Smooth muscle cell of the brain vasculature (primary cell): ENCODE measurements at places on chromosomes 11 and 22.

DNA sequence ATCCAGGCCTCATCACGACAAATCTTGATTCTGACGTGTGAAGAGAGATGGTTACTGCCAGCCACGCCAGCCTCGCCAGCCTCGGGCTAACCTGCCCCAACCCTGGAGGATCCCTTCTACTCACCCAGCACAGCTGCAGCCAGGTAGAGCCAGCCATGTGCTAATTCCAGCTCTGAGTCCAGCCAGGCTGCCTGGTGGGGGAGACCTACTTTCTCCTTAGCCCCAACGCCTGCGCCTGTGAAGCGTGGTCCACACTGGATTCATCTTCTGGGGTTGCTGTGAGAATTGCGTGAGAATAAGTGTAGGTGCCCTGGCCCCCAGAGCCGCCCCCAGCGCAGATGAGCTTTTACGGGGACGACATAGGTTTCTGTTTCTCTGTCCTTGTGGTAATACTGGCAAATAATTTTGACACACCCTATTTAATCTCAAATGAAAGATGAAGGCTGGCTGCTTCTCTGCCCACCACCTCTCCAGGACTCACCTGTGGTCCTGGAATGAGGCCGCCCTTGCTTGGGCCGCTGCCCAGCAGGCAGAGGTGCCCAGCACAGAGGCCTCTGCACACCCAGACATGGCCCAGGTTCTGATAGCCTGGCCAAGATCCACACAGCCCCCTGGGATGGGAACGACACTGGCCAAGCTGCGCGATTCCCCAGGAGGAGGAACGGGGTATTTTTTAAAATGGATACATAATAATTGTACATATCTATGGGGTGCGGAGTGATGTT, 528.4 kb downstream of the TBC1D22A start:
- DNase-seq: no peak

DNA sequence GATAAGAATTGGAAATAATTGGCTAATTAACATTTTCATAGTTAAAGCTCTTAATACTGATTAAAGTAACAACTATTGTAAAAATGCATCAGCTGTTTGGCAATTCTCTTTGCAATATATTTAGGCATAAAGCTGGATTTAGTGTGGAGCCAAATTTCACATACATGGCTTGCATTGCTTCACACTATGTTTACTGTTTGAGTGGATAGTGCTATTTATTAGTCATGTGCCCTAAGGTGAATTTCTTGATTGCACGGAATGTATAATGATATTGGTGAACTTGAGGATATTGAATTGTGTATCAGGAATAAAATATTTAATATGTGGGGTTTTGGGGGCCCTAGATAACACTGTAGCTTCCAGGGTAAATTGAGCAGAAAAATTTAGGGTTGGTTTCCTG, 100.9 kb downstream of the AASDHPPT start:
- DNase-seq: no peak

DNA sequence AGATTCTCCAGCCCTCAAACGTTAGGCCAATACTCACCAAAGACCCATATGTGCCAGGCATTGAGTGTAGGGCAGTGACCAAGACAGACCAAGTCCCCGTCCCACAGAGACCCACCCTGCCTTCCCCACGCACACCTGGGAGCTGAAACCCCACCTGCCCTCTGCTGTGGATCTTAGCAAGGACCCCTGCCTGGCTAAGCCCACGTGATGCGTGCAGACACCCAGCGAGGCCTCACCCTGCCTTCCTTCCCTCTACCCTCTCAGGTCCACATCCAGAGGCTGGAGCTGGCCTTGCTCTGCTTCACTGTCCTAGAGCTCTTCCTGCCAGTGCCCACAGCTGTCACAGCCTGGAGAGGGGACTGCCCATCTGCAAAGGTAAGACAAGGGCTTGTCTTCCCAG, 10.2 kb downstream of the MS4A10 start:
- DNase-seq: no peak

- DNase-seq: no peak
These were observed 212.6 kb downstream of the DBX1 start for GRCh38 chr11:19947537-19948114.

GRCh38 chr11:108472681-108473080, 5.4 kb upstream of the C11orf65 start:
- no peak for DNase-seq

GRCh38 chr11:15145151-15145550, 30.4 kb downstream of the INSC start:
- DNase-seq: no peak

DNA sequence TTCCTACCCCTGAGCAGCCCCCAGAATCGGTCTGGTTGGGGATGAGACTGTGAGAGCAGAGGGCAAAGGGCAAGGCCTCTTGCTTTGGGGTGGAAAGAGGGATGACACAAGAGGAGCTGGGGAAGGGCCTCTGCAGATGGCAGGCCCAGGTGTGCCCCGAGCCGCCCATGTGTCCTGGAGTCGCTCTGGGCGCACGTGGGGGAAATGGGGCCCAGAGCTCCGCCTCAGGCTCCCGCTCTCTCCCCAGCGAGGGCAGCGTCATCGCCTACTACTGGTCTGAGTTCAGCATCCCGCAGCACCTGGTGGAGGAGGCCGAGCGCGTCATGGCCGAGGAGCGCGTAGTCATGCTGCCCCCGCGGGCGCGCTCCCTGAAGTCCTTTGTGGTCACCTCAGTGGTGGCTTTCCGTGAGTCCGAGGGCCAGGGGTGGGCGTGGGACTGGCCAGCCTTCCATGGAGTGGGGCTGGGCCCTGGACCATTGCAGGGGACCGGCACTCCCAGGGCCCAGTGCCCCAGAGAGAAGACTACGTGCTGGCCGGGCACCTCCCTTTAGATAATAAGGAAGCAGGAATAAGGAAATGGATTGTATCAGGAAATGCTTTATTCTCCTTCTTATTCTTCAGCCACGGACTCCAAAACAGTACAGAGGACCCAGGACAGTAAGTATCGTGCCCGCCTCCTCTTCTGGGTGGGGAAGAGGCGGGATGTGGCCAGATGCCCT, 30.1 kb downstream of the ST14 start:
- no peak for DNase-seq

- no peak for DNase-seq
These were observed 42.6 kb downstream of the SLN start for GRCh38 chr11:107669191-107669740.

- no peak for DNase-seq
These were observed 612.5 kb upstream of the LUZP2 start for GRCh38 chr11:23884341-23884740.

- no peak for DNase-seq
These were observed 10.3 kb downstream of the VPS37C start for GRCh38 chr11:61150706-61151544.

DNA sequence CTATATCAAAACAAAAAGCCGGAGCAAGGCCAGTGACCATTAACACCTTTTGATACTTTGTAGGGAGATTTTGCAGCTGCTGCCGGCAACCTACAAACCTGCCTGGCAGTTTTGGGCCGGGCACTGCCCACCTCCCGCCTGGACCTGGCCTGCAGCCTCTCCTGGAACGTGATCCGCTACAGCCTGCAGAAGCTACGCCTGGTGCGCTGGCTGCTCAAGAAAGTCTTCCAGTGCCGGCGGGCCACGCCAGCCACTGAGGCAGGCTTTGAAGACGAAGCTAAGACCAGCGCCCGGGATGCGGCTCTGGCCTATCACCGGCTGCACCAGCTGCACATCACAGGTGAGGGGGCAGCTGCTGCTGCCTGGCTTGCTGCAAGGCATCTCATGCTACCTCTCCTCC, 34.2 kb downstream of the SHISA8 start:
- DNase-seq: no peak

DNA sequence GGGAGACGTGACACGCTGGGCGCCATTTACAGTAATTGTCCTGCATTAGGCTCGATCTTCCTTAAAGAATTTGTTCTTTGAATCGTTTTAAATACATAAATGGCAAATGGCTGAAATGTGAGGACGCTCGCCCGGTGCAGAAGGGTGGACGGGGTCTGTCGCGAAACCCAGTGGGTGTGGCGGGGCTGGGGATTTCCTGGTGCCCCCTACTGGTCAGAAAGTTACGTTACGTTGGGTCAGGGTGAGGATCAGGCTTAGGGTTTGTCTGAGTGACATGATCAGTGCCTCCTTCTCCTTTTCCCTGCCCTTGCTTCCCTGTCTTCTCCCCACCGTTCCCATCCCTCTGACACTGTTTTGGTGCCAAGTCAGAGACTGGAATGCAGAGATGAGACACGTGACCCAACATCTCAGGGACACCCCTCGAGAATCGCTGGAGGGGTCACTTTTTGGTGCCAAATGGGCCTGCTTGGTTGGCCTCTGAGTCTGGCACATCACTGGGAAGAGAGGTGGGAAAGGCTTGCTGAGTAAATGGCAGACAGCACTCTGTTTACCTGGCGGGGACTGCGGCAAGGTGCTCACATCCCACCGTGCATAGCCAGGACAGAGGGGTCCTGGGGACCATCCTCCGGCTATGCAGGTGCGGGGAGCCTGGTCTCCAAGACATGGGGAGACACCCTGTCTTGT, 1107.6 kb downstream of the BRD1 start:
- no peak for DNase-seq

DNA sequence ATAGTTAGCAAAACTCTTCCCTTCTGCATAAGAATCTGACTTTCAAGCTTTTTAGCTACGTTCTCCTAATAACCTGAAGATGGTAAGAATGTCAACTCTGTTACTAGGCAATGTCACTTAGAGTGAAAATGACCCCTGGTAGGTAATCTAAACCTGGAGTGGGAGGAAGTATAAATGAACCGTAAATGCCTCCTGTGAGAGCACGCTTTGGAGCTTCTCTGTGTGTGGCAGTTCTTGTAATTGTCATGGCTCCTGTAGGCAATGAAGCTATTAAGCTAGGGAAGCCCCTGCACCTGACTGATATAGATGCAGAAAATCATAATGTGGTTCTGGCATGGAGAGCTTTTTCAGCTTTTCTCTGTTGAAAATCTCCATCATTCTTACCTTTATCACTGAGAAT, 29.4 kb downstream of the CALCA start:
- DNase-seq: no peak

DNA sequence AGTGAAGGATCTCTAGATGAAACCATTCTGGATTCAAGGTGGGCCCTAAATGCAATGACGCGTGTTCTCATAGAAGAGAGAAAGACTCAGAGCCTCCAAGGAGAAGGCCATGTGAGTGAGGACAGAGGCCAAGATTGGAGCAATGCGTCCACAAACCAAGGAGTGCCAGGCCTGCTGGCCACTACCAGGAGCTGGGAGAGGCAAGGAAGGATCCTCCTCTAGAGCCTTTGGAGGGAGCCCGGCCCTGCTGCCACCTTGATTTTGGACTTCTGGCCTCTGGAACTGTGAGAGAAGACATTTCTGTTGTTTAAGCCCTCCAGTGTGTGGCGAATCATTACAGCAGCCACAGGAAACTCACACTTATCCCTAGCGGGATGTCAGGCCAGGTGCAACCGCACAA, 52.7 kb upstream of the SHANK2 start:
- DNase-seq: no peak

- DNase-seq: no peak
These were observed 4.9 kb upstream of the SLCO2B1 start for GRCh38 chr11:75145972-75146519.

GRCh38 chr11:75954039-75954438, 139.0 kb downstream of the UVRAG start:
- no peak for DNase-seq

- DNase-seq: no peak
These were observed 21.4 kb upstream of the ABCC8 start for GRCh38 chr11:17498058-17498457.

GRCh38 chr11:83477772-83478171, 191.6 kb upstream of the CCDC90B start:
- no peak for DNase-seq

DNA sequence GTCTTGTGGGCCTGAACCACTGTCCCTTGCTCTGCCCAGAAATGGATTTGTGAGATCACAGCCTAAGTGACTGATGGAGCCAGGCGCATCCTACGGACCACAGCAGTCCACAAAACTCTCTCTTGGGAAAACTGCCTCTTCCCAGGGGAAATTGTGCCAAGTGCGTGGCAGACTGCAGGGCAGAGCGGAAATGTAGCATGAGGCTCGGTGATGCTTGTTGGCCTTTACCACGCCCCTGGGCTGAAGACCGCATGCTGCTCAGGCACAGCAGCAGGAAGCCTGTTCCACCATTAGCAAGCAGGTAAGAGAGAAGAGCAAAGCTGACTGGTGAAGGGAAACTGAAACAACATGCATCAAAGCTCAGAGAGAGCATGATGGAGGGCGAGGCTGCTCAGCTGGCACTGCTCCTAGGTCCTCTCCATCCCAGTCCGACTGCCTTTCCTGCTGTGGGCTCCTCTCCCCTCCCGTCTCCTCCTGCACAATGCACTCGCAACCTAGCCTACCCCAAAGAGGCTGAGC, 26.5 kb upstream of the SCARF2 start:
- DNase-seq: no peak

GRCh38 chr11:34682825-34683224, 61.9 kb downstream of the EHF start:
- no peak for DNase-seq

GRCh38 chr11:60931917-60932316, 7.7 kb downstream of the TMEM132A start:
- no peak for DNase-seq

GRCh38 chr22:39266398-39267030, 21.7 kb upstream of the PDGFB start:
- no peak for DNase-seq

DNA sequence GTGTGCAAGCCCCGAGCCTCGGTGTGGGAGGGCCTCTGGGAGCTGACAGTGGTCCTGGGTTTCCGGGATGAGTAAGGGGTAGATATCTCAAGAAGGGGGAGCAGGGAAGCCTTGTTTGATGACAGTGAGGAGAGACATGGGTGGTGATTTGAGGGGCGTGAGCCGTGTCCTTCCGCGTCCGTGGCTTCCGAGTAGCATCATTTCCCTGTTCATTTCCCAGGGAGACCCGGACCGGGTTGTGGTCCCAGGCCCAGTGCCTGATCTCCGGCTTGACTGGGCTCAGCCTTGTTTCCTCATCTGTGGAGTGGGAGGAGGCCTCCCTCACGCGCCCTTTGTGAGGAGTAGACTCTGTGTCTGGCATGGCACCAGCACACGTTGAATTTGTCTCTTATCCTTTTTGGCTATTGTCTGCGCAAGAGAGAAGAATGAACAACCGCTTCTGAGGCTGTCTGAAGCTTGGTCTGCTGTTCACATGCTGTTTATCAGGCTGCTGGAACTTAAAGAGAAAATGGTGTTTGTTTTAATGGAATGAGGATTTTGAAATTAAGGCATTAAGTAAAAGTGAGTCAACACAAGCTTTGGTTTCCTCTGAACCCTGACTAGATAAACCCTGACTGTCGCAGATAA, 348.5 kb downstream of the TBC1D22A start:
- DNase-seq: no peak
